Suprapubic skin (tissue), 4 donors: ENCODE measurements at places on chromosomes 2 and 18. TPM values are rescaled to one million over a fixed set of nuclear protein-coding genes. Genes with fewer than 3 reads are reported as not detected.

DNA sequence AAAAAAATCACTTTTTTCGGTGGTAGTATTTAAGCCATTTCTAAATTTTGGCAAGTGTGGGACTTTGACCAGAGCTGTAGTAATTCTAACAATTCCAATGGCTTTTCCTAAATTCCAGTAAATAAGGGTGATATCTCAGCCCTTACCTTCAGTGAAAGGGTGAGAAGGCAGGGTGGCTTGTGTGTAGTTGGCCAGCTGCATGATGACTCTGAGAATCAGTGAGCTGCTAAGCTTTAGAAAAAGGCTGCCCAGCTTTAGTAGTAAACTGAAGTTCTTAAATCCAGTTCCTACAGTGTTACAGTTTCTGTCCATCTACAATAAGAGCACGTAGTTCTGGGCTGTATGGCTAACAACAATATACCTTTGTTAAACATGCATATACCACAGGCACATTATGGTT is 42.0 kb downstream of the OXER1 start:
- no peak for DNase-seq

DNA sequence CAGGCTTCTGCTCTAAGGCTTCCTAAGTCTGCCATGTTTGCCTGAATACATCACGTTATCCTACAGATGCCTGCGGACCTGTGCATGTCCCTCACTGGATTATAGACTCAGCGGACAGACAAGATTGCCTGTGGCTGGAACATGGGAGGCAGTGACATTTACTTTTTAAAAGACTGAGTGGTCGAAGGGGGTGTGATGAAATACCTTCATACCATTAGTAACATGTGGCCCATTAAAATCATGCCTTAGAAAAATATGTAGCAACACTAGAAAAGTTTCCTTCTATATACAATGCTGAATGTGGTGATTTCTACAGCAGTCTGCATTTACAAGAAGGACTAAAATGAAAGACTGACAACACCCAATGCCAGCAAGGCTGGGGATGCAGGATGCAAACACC is 154.4 kb downstream of the ASB1 start:
- DNase-seq: peak; percentile 35

DNA sequence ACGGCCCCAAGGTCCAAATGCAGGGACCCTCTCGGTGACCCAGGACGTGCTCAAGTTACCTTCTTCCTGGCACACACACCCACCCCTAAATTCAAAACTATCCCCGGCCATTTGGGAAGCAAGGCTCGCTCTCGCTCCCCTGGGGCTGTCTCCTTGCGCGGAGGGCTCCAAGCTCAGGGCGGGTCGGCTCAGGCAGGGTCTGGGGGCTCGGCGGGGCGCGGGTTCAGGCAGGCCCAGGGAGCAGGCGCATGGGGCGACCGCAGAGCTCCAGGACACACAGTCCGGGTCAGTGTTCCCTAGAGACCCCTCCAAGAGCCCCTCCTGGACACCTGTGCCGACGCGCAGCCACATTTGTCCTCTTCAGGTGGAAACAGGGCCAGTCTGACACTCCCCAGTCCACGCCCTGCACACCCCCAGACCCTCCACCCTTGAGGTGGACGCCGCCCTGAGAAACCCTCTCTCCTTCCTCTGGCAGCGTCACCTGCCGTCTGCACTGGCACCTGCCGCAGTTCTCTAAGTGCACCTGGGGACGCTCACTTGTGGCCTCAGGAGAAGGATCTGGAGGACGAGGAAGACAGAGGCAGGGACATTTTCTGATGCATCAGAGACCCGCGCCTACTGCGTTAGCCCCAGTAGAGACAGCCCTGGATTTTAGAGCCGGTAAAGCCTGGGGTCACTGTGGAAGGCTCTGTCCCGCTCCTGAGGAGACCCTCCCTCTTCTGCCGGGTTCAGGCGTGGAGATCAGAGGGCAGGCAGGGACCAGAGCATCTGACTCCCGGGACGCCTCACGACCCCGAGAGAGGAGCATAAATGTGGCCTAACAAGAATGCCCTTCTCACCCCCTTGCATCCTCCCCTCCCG is 138.8 kb downstream of the TWIST2 start:
- no peak for DNase-seq

GRCh38 chr18:34809451-34810072 is 99.5 kb downstream of the DTNA start:
- no peak for DNase-seq

DNA sequence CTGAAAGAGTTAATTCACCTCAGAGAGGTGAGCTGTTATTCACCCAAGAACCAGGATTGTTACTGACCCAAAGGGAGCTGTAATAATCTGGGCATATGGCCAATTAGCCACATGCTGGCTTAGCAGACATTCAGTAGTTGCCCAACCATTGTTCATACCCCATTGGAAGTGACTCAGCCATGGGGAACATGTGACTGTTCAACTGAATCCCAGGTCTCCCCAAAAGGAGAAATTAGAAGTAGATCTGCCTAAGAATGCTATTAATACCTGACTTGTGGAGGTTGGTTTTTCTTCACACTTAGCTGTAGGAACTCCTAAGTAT is 272.6 kb upstream of the UBE2E3 start:
- no peak for DNase-seq

GRCh38 chr2:128374001-128374710 is 55.5 kb upstream of the HS6ST1 start:
- peak; percentile 49 for DNase-seq

DNA sequence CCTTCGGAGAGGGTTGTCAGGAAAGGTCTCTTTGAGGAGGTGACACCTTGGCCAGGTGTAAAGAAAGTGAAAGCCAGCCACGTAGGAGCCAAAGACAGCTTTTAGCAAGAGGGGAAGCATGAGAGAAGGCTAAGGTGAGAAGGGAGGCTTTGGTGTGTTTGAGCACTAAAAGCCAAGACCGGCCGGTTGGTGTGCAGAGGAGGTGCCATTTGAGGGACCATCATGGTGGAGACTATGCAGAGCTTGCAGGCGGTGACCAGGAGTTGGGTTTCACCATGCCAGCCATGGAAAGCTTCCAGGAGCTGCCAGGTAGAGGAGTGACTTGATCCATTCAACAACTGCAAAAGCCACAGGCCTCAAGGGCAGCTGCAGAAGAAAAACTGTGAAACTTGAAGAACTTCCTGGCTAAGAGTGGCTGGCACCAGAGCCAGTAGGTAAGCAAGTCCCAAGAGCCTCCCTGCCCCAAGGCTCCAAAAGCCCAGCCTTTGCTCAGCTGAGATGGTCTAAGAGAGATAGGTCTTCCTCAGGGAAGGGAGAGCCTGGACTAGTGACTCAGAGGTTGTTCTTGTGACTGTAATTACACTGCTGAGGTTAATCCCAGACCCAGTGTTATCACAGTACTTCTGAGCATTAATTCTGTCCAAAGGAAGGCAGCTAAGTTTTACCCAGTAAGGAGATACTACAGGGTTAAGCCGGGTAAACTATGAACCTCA is 319.0 kb downstream of the BCL11A start:
- no peak for DNase-seq

Gene CDH19
- 3.8 TPM for total RNA-seq

Gene LRP2
- 0.08 TPM for total RNA-seq

Gene MFF
- total RNA-seq: 157 TPM
